NCI-H1092 (cell line): ENCODE measurements at places on chromosomes 4 and X.

GRCh38 chr4:148044089-148044911 lies 312.4 kb downstream of the ARHGAP10 start:
- no peak for DNase-seq

DNA sequence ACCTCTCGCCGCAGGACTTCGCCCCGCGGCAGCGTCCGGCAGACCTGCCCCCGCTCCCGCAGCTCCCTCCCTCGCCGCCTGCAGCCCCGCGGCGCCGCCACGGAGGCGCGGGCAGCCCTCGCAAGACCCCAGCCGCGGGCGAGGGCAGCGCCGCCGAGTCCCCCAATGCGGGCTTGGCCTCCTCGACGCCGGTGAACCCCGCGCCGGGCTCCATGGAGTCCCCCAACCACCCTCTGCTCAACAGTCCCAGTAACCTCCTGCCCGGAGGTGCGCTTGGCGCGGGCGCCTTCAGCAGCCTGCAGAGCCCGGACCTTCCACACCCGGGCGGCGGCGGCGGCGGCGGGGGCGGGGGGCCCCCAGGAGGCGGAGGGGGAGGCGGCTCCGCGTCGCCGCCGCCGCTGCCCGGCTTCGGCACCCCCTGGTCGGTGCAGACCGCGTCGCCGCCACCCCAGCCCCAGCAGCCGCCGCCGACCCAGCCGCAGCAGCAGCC lies 1.2 kb downstream of the CPEB2 start:
- DNase-seq: peak; percentile 21

DNA sequence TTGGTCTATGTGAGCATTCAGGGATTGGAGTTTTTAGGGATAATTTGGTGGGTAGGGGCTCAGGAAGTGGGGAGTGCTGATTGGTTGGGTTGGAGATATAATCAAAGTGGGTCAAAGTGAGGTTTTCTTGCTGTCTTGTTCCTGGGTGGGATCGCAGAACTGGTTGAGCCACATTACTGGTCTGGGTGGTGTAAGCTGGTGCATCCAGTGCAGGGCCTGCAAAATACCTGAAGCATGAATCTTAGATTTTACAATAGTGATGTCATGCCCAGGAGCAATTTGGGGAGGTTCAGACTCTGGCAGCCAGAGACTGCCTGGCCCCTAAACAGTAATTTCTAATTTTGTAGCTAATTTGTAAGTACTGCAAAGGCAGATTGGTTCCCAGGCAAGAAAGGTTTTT lies 665.6 kb upstream of the PRKX start:
- no peak for DNase-seq

DNA sequence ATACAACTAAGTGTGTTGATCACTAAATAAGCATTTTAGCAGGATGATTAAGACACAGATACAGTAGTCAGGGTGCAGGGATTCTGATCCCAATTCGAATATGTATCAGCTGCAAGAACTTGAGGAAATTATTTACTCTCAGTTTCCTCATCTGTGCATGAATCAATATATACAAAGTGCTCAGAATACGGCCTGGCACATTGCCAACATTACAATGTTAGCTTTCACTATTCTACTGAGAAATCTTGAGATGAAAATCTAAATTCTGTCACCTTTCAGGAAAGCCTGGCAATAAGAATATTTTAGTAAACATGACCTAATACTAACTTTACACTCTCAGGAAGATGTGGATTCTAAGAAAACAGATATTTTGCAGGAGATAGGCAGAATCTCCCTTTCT lies 1001.6 kb upstream of the IGFBP7 start:
- no peak for DNase-seq

- no peak for DNase-seq
These were observed 160.7 kb upstream of the LDB2 start for GRCh38 chr4:17058916-17059741.

GRCh38 chrX:144219035-144219434 lies 335.2 kb downstream of the UBE2NL start:
- DNase-seq: no peak

DNA sequence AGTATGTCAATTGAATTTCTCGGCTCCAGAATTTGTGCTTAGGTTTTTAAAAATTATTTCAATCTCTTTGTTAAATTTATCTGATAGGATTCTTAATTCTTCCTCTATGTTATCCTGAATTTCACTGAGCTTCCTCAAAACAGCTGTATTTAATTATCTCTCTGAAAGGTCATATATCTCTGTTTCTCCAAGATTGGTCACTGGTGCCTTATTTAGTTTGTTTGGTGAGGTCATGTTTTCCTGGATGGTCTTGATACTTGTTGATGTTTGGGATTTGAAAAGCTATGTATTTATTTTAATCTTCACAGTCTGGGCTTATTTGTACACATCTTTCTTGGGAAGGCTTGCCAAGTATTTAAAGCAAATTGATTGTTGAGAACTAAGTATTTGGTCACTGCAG lies 24.7 kb upstream of the HERC3 start:
- no peak for DNase-seq

DNA sequence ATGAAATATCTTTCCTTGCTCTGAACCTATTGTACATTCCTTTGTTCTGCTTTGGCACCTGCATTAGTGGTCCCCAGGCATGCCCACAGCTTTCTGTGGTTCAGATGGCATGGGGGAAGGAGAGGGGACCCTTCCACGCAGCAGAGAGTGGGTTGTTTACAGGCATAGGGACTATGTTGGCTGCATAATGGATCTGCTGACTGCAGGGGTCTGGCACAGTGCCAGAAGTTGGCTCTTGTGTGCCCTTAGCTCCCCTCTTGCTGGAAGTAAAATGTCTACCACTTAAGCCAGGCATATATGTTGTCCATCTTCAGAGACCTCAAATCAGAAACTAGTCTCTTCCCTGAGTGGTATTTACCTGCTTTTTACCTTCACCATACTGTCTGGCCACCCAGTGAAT lies 651.9 kb upstream of the PCDH7 start:
- no peak for DNase-seq

- DNase-seq: no peak
These were observed 16.4 kb upstream of the GUCY1B1 start for GRCh38 chr4:155742310-155743015.

GRCh38 chr4:75769036-75769435 lies 44.7 kb downstream of the USO1 start:
- no peak for DNase-seq

DNA sequence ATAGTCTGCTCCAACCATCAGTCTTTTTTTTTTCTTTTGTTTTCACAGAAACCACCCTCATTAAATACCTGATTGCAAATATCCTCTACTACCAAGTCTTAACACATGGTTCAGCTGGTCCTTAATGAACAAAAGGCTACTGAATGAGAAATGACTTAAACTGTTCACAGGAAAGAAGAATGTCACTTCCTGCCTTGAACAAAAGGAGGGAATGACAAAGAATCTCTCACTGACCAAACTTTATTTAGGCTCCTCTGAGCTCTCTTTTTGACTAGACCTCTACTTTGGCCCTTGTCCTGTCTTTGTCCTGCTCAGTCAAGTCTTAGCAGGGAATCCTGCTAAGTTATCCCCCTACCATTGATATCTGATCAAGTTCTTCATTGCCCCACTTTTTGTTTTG lies 31.8 kb upstream of the GJB1 start:
- DNase-seq: no peak

- no peak for DNase-seq
These were observed 70.1 kb upstream of the CLCN4 start for GRCh38 chrX:10086676-10087075.

DNA sequence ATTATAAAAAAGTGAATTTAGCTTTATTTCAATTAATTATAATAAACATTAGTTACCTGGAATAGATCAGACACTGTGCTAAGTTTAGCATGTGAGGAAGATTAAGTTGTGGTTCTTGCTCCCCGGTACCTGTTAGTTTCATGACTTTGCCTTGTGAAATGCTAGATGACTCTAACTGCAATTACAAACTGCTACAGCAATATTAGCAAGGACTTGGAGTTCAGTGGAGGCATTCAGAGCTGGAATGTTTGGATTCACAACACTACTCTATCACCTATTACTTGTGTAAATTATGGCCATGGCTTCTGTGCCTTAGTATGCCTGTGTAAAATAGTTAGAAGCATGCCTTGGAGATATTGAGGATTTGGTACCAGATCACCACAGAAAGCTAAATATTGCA lies 21.4 kb upstream of the ANXA10 start:
- DNase-seq: no peak

DNA sequence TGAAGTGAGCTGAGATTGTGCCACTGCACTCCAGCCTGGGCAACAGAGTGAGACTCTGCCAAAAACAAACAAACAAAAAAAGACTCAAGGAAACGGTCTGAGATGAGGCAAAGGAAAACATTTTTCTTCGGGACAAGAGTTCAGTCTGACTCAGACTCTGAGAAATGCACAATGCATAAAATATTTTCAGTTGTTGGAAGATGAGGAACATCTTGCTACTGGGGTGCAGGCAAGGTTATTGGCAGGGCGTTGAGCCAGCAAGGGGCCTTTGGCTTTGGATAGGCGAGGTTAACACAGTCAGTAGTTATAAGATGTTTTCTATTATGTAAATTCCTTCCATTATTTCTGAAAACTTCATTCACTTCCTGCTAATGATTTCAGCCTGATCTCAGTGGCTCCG lies 96.1 kb upstream of the VCX start:
- DNase-seq: no peak

DNA sequence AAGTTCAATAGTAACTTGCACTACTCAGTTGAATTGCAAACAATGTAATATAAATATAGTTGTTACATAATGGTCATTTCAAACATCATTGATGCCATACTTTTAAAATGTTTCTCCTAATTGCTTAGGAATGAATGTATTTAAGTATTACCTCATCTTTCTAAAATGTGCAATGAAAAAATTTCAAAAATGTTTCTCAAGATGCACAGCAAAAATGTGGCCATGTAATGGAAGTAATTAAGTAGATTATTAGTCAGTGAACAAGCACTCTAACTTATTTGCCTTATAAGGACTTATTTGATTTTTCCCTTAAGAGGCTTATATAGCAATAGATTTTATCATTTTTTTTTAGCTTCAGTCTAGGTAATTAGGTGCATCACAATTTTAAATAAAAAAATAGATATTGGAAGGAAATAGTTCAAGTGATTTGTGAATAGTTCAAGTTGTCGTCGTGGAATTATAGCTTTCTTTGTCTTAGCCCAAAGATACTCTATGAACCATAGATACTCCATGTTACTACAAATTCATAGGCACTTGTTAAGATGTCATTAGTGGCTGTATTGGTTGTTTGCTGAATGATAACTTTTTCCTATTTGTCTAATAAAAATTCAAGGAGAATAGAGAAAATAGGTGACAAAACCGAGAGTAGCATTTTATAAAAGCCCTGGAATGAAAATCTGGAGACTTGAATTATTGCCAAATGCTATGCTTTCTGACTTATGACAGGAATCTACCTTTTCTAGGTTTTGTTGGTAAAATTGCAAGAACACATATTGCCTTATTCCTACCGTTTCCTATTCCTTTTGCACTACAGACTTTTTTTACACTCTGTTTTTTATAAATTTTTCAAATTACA lies 118.5 kb downstream of the TLL1 start:
- DNase-seq: no peak

GRCh38 chrX:112056476-112056875 lies 26.1 kb downstream of the TRPC5 start:
- no peak for DNase-seq

- DNase-seq: no peak
These were observed 29.1 kb downstream of the TRAPPC11 start for GRCh38 chr4:183688216-183688615.

DNA sequence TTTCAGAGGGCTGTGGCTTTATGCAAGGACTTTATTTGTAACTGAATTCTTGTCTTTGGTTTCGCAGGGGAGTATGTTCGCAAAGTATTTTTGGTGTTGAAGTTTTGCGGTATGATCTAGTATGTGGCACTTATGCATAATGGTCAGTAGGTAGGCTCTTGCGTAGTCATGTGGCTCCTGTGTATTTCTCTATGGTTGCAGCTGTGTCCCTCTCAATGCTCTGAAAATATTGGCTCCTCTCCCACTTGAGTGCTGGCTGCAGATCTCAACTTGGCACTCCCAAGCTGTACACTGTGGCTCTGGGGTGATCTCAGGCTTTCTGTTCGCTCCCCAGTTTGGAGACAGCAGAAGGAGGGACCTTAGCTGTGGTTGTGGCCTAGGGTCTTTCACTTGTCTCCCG lies 24.8 kb downstream of the ARMCX5 start:
- DNase-seq: no peak

DNA sequence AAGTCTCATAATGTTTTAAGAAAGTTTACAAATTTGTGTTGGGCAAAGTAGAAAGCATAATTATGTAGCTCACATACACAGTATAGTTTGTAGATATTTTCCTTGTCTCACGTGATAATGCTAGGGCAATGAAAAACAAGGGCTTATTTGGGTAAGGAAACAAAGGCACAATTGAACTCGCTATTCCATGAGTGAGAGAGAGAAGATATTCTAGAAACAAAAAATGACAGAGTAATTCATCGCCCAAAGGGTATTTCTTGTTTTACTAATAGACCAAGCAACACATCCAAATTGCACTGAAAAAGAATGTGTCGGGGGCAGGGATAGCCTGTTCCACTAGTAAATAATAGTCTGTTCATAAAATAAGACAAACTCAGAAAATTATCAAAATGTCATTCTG lies 3.6 kb upstream of the ASB11 start:
- DNase-seq: no peak

DNA sequence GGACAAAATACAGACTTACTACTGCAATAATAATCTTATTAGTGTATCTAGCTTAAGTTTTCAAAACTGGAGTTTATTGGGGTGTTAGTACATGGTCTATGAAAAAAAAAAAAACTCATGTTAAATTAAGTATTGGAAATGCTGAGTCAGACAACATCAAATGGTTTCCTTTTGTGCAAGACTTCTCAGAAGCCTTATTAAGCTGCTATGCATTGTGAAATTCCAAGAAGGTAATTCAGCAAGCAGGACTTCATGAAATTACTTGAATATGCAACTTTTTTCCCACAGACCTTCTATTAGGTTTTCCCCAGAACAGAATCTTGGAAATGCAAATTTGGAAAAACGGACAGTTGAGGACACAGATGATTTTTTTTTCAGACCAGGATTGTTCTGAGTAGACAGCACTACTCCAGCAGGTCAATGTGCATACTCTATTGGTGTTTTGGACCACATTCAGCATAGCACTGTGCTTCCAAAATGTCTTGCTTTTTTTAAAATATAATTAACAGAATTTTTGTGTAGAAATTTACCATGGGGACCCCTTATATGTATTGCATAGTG lies 568.8 kb upstream of the TENM3 start:
- DNase-seq: no peak

GRCh38 chr4:119211867-119212233 lies 663 bp upstream of the USP53 start:
- DNase-seq: peak; percentile 60
